ENCODE measurements at places on chromosomes 2 and 18.

GRCh38 chr2:36657703-36658102 is 38.8 kb upstream of the VIT start:
- no peak for DNase-seq

- DNase-seq: no peak
Observed at GRCh38 chr18:48908916-48909315, 41.8 kb downstream of the SMAD7 start.

DNA sequence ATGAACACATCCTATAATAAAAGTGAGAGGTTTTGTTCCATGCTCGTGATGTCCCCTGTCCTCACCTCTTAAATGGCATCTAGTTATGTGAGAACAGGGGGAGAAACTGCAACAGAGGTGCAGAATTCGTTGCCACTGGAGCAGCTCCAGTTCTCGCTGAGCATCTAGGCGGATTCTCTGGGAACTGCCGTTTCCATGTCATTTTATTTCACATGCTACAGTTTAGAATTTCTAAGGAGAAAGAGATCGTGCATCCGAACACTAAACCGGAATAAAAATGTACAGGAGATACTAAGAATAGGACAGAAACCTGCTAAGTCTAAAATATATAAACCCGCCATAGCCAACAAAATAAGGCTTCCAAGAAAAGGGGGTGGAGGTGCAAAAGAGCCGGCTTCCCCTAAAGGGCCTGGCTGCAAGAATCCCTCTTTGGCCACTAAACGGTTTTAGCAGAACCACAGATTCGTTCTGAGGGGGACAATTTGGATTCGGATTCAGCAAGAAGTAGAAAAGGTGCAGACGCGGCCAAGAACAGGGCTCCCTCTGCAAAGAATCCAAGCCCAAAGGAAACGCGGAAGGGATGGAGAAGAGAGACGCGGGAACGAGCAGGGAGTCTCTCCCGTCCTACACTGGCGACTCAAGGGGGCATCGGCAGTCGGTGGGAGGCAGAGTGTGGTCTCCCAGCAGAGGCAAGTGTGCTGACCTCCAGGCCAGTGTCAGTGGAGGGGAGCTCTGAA is 1.3 kb downstream of the TMEM163 start:
- DNase-seq: no peak

GRCh38 chr2:182954789-182955188 is 83.5 kb downstream of the NCKAP1 start:
- DNase-seq: no peak

DNA sequence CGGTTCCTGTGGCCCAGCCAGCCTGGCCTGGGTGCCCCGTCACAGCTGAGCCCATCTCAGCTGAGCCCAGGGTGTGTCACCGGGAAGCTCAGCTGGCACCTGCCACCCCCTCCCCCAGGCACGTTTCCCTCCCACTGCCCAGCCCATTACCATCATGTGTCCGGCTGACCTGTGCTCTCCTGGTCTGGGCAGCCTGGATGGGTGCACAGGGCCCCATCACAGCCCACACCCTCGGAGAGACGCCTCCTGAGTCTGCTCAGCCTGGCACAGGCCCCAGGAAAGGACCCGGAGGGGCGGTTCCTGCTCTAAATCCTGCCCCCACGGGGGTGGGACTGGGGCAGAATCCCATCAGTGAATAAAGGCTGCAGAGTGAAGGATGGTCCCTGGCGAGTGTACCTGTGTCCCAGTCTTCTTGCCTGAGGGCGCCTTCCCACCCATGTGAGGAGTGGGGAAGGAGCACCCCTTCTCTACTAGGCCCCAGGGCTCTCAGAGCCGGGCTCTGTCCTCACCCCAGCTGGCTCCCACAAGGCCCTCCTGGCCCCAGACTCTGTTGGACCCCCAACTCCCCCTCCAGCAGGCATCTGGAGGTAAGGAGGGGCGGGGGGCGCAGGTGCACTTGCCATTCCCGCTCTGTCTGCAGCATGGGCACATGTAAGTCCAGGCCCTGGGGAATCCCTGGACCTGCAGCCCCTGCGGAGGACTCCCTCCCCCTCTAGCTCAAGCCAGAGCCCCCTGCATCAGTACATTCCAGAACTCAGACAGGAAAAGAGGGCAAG is 21.2 kb downstream of the GPC1 start:
- DNase-seq: no peak

GRCh38 chr2:41698678-41699422 is 349.0 kb upstream of the PKDCC start:
- no peak for DNase-seq

DNA sequence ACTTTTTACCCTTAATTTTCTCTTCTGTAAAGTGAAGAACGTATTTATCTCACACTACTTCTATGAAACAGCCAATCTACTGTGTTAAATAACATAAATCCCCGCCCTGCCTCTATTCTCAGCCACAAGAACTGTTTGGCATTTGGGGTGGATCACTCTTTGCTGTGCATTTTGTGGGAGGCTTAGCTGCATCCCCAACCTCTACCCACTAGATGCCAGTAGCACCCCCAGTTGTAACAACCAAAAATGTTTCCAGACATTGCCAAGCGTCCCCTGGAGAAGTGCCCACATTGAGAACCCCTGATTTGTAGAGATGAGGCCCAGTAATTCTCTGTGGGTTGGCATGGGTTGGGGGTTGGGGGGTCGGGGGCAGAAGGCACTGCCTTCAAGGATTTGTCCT is 94.7 kb upstream of the BOD1L2 start:
- no peak for DNase-seq

GRCh38 chr2:84919885-84920580 is 14.6 kb downstream of the TMSB10 start:
- peak; percentile 28 for DNase-seq

DNA sequence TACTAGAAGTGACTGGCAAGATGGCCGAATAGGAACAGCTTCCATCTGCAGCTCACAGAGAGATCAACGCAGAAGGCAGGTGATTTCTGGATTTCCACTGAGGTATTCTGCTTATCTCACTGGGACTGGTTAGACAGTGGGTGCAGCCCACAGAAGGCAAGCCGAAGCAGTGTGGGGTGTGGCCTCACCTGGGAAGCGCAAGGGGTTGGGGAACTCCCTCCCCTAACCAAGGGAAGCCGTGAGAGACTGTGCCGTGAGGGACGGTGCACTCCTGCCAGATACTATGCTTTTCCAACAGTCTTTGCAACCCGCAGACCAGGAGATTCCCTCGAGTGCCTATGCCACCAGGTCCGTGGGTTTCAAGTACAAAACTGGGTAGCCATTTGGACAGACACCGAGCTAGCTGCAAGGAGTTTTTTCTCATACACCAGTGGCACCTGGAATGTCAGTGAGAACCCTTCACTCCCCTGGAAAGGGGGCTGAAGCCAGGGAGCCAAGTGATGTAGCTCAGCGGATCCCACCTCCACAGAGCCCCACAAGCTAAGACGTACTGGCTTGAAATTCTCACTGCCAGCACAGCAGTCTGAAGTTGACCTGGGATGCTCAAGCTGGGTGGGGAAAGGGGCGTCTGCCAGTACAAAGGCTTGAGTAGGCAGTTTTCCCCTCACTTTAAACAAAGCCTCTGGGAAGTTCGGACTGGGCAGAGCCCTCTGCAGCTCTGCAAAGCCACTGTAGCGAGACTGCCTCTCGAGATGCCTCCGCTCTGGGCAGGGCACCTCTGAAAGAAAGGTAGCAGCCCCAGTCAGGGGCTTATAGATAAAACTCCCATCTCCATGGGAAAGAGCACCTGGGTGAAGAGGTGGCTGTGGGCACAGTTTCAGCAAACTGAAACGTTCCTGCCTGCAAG is 40.1 kb downstream of the PLEK start:
- DNase-seq: no peak

DNA sequence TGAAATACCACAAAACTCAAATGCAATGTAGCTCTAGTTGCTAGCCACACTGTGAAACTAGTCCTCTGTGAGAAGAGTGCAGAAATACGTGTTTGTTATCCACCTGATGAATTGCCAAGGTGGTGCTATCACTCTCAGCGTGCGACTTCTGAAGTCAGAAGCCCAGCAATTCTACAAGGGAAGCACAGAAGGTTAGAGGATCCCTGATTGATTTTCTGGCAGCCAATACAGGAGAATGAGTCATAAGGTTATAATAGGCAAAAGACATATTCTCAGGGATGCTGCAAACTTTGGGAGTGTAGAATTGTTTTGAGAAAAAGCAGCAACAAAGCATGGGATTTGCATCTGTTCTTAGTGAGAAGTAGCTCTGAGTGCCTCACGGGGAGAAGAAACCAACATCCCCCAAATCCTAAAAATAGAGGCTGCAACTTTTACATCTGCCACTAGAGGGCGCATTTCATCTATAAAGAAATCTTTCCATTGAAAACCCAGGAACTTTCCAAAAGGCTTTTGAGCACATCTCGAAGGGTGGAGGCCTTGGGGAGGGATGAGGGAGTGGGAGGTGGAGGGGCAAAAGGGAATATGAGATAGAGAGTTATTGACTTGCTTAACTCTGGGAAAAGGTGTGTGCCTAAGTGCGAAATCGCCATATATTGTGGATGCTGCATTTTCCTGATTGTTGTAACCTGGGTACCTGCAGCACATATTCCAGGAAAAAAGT is 78.0 kb downstream of the TMEM182 start:
- no peak for DNase-seq

GRCh38 chr2:230592775-230593174 is 119.9 kb upstream of the CAB39 start:
- no peak for DNase-seq

DNA sequence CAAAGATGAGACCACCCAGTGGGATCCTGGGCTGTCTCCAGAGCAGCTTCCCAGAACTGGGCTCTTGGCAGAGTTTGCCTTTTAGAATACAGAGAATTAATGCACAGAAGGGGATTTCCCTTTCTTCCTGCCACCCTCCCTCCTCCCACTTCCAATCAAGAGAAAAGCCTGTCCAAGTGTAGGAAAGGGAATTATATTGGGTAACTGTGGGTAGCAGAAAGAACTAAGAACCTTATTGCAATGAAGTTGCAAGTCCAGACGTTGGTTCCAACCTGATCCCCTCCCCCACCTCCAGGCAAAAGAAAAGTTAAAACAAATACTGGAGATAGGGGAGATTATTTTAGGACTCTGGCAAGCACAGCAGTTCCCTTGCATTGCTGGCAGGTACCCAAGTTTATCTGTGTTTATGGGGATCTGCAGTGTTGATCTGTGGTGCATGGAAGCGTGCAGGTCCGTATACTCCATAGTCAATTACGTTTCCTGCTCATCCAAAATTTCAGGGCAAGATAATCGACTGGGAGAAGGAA is 114.3 kb downstream of the PRKCE start:
- no peak for DNase-seq

- DNase-seq: no peak
Observed at GRCh38 chr2:108287169-108287568, 1.5 kb upstream of the SULT1C2 start.

- DNase-seq: no peak
Observed at GRCh38 chr2:193810533-193810932, 1615.8 kb upstream of the TMEFF2 start.

DNA sequence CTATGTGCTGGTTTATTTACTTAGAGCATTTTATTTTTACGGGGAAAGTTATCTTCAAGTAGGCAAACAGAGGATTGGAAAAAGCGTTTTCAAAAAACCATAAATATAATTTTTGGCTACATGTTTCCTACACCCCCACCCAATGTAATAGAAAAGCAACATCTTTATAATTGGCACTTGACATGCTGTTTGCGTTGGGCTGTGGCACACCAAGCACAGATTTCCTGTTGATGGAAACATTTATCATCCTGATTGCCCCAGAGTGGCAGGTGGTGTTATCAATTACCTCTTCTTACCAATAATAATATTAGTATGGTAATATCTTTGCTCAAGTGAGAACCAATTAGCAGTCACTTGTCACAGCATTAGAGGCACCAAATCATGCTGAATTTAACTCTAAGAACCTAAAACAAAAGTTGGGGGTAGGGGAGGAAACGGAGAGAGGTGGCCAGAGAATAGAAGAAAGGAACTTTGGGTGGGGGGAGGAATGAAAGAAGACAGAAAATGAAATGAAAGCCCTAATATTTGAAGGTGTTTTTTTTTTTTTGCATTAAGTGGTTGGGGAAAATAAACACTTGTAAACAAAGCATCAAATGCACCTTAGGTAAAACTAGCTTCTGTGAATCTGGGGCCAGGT is 3.8 kb upstream of the SALL3 start:
- DNase-seq: no peak

DNA sequence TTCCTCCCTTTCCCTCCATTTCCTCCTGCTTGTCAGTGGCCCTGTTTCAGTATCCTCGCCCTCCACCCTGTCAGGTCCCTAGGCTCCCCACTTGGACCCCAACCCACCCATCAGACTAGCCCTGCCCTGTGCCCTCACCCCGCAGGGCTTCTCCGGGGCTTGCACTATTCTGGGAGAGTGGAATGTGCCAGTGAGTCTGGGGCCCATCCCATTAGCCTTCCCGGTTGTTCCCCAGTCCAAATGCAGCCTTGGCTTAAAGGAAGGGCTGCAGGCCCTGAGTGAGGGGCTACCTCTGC is 45.5 kb downstream of the MYO7B start:
- no peak for DNase-seq

- DNase-seq: no peak
Observed at GRCh38 chr18:36490897-36491296, 193.4 kb downstream of the FHOD3 start.

DNA sequence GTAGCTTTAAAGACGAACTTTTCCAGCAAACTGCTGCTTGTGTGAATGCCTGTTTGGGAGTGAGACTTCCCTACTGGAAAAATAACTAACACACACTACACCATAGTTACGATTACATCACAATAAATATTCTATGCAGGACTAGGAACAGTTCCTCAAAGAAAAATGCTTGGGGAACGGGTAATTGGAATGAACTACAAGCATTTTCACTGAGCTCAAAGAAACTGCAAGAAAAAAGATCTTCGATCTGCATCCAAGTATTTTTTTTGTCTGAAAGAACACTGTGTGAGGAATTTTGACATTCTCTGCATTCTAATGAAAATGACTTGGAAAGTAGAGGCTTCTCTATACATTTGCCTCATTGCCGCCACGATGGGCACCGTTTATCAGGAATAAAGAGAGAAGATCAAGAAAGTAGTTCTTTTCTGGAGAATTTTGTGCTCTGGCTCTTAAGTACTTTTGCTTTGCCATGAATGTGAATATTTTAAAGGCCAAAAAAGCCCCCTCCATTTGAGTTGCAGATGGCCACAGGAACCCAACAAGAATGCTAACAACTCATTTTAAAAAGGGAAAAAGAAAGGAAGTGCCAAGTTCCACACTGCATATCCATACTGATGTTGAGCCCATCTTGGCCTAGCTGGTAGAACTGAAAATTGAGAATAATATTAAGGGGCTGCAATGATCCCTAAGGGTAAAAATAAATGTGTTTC is 13.6 kb downstream of the LYPD1 start:
- no peak for DNase-seq

GRCh38 chr2:149573760-149574159 is 13.8 kb downstream of the MMADHC start:
- DNase-seq: no peak

DNA sequence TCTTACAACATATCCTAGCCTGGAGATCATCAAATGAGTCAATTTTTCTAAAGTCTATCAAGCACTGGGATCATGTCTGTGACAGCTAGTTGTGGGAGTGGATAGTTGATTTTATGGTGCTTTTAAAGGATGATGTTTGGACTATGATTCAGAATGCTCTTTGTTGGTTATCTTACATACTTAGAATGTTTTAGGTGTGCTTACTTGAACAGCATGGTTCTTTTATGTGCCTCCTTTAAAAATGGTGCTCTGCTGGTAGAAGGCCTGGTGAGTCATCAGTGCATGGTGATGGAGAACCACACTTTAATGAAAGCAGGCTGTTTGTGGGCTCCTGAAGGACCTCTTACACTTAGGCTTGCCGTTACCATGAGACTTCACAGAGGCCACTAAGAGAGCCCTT is 682.7 kb upstream of the FANCL start:
- no peak for DNase-seq

GRCh38 chr18:24173997-24174396 is 35.1 kb downstream of the CABYR start:
- no peak for DNase-seq

Data from CD4-positive, alpha-beta T cell treated with Interferon gamma for 1 hour (primary cell).